ENCODE measurements at places on chromosomes 7 and 10.

DNA sequence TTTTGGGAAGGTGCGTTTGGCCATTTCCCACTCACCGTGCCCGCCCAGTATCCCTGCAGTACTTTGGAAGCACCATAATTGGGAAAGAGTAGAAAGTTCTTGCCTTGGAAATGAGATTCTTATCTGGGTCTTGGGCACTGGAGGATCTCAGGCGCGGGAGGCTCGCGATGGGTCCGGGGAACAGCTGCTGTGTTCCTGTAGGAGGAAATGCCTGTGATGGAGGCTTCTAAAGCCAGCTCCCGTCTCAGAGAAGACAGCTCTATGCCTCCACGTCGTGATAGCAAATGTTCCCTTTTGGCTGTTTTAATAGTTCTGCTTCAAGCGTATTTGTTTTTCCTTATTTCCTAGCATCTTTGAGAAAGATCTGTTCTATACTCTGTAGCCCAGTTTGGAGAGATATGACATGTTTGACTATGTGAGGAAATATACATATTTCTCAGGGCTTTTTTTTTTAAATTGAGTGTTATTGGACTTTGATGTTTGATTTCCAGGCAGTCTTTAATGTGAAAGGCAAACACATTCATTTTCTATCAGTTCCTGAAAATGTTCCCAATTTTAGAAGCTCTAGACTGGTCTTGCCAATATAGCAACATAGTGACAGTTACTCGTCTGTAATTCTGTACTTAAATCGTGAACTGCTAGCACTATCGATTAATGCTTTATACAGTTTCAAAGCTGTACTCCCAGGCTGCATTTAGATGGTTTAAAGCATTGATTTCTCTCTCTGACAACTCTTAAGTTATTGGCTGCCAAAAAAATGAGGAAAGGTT lies 280.8 kb downstream of the DPP6 start:
- no peak for DNase-seq

DNA sequence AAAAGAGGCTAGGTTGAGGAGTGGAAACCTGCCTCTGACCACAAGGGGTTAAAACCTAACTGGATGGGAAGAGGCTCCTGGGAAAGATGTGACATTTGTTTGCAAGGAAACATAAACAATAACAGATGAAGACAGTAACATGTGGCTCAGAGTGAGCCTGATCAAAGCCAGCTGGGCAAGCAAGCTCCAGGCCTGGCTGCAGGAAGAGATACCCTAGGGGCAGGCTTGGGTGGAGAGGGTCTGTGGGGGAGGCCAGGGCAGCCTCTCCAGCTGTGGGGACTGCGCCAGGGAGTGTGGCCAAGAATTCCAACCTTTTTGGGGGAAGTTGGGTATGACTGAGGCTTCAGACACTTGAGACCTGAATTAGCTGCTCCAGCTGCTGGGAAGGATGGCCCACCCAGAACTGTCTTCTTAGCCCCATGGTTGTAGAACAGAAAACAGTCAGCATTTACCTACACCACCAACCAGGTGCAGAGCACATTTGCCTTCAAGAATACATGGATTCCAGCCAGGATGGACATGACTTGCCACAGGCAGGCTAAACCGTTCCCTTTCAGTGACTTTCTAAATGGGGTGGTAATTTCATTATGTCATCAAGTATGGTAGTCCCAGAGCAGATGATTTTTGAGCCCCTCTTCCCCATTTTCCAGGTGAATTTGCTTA lies 10.4 kb upstream of the FAM170B start:
- no peak for DNase-seq

DNA sequence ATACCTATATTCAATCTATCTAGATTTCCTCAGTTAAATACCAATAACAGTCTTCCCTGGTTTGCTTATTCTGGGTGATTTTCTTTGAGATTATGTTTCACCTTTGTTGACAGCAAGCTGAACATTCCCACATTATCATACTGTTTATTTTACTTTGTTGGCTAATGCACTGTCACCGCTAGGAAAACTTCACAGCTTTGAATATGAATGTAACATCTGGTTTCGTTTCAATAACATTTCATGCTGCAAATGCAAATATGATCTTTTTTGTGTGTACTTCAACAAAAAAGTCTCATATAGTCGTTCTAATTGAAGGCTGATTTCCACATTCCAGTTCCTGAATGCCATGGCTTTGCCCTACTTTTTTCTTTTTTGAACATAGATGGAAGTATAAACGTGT lies 946.3 kb upstream of the GHITM start:
- DNase-seq = no peak

GRCh38 chr10:119135513-119135881 lies 30.0 kb downstream of the SFXN4 start:
- peak; percentile 53 for DNase-seq

DNA sequence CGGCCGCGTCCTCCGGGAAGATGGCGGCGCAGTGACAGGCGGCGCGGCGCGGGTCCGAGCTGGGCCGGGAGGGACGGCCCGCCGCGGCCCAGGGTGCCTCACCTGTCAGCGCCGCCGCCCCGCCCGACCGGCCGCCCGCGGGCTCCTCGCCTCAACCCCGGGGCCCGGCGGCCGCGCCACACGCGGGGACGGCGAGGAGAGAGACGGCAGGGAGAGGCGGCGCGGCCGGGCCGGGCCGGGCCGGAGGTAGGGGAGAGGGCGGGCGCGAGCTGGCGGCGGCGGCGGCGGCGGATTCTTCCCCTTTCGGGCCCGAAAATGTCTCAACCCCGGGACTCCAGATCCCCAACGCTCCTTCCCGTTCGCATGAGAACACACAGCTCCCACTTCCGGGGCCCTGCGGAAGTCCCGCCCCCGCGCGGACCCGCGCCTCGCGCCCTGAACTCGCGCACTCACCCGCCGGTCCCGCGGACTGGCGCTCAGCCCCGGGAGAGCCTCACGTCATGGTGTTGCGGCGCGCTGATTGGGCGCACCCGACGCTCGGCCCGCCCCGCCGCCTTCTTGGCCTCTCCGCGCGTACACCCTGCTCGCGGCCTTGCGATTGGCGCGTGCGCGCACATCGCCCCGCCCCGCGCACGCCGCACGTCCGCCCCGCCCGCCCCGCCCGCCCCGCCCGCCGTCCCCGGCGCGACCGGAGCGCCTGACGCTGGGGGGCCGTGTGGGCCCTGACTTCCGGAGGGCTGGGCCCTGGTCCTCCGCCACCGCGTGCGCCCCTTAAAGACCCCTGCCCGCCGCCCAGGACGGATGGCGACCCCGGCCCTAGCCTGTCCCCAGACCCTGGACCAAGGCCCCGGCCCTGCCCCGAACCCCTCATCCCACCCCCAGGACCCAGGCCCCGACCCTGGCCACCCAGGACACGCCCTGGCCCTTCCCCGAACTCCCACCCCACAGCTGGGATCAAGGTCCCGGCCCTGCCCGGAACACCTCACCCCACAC lies at the start of gene LARP4B:
TSS of gene LARP4B (minus strand) at position 380 of the 993 bp plus-strand sequence. CDS start 45,984 bp downstream, outside the sequence.
- DNase-seq = peak; percentile 96

GRCh38 chr7:90155206-90155605 lies 937 bp downstream of the STEAP1 start:
- peak; percentile 37 for DNase-seq

DNA sequence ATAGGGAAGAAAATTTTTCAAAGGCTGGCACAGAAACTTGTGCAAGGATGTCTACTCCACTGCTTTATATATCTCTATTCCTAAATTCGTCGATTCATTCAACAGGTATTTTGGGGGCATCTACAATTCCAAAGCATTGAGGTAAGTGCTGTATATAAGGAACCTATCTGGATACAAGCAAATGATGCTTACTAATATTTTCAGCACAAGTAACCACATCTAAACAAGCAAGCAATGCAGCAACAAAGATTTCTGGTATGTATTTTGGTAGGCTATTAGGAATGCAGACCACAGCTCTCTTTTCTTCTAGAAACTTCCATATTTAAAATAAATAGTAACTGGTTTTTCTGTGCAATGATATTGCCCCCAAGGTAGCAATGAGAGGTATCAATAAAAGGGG lies 183.9 kb downstream of the SGMS1 start:
- no peak for DNase-seq

DNA sequence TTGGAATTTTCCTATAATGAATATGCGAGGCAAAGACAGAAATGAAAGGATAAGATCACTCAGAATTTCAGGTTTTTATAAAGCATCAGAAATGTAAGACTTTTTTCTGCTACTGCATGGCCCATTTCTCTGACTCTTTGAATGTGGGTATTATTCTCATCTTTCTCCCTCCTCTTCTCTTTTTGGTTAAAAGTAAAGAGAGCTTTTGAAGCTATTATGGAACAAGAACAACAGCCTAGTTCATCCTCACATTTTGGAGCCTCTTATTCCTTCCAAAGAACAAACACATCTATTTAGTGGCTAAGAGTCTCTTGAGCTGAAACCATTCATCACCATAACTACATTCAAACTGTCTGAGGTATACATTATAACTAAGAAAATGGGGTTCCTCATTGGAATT lies 19.4 kb upstream of the ATRNL1 start:
- no peak for DNase-seq

DNA sequence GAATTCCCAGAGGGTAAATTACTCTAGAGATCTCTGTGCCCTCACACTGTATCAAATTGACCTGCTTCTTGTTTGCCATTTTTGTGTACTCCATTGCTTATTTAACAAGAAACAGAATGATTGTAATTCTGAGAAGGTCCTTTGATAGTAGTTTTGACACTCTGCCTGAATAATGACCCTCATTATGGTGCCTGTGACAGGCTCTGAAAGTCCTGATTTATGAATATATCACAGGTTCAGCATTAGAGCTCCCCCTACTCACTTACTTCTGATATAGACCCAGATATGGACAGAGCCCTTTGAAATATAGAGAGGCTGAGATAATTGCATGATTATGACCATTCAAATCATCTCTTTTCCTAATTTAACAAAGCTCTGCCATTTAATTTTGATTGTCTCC lies 465.2 kb downstream of the MDFIC start:
- no peak for DNase-seq

GRCh38 chr10:79434223-79434687 lies 11.2 kb downstream of the ZCCHC24 start:
- DNase-seq = no peak

GRCh38 chr10:60479305-60480020 lies 89.8 kb upstream of the ANK3 start:
- no peak for DNase-seq

DNA sequence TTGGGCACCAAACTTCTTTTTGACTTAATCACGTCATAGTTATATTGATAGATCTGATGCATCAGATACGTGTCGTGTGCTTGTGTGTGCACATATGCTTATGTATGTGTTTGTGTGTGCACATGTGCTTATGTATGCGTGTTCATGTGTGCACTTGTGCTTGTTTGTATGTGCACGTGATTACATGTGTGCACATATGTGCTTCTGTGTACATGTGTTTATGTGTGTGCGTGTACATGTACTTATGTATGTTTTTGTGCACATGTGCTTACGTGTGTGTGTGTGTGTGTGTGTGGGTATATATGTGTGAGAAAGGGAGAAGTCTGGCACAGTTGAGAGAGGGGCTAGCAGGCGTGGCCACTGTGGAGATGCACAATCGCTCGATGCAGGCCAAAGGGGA lies 173.4 kb downstream of the WDR37 start:
- DNase-seq = no peak

Measured in fibroblast of the aortic adventitia (primary cell).